IPS-NIHi11 (cell line): ENCODE measurements at places on chromosomes 7 and 10.

- DNase-seq: peak; percentile 35
Measured at GRCh38 chr10:697097-697875, 7.8 kb upstream of the DIP2C start.

DNA sequence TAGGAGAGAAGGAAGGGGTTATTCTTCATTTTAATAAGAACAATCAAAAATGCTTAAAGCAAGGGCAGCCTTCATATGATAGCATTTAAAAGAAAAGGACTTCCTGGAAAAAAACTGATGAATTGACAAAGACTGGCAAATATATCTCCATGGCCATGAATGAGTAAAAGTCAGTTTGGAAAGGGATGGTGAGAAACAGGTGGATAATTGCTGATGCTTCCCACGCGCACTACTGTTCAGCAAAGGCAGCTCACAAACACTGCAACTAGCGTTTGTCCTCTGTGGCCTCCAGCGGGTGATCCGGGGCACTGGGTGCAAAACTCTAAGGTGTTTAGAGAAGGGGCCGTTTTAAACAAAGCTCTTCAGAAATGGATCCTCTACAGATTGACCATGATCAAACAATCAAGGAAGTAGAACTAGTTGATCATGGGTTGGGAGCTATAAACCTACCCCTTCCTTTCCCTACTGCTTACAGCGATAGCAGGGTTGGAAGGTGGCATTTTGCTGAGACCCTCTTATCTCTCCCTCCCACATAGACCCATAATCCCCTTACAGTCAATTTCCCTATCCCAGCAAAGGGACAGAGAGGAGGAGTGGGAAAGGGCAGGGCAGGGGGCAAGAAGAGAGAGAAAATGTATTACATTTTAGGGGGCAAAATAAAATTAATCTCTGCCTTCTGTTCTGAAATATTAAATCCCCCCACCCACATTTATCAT is 53.8 kb downstream of the SMURF1 start:
- DNase-seq: no peak

- DNase-seq: no peak
Measured at GRCh38 chr7:151442776-151443496, 3.0 kb upstream of the CRYGN start.

- DNase-seq: no peak
Measured at GRCh38 chr7:94452239-94452638, 57.4 kb upstream of the CASD1 start.

- no peak for DNase-seq
Measured at GRCh38 chr10:49173201-49173772, 14.9 kb downstream of the TMEM273 start.

DNA sequence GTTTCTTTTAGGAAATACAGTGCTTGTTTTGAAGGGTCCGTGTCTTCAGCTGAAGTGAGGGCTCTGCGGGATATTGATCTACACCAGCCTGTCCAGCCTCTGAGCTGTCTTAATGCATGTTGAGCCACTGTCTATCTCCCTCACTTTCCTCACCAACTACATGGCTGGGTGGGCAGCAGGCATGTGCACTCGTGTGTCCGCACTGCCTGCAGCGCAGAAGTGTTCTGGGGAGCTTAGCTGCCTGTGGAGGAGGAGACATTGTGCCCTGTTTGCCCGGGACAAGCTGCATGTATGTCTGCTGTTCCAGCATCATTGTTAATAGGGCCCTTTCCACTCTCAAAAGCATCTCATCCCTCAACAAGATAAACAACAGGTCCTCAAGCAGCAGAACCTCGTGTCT is 133.1 kb upstream of the EEPD1 start:
- DNase-seq: no peak

GRCh38 chr7:33109758-33110238 is 594 bp upstream of the RP9 start:
- no peak for DNase-seq

- DNase-seq: no peak
Measured at GRCh38 chr7:49425277-49425818, 348.1 kb upstream of the VWC2 start.

DNA sequence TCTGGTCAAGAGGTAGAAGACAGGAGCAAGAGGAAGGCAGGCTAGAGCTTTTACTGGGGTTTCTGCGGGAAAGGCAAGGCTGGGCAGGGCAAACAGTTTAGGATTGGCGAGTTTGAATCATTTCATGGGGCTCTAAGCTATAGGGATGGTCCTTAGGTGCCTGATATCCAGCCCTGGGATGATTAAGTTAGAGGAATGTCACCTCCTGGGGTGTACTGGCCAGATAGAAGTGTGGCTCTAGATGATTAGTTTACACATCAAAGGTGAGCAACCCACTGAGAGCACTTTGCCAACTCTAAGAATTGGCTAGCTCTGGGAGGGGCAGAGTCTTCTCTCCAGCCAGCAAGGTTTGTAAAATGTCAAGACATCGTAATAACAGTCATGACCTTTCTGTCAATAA is 52.4 kb downstream of the ZNF365 start:
- peak; percentile 34 for DNase-seq

DNA sequence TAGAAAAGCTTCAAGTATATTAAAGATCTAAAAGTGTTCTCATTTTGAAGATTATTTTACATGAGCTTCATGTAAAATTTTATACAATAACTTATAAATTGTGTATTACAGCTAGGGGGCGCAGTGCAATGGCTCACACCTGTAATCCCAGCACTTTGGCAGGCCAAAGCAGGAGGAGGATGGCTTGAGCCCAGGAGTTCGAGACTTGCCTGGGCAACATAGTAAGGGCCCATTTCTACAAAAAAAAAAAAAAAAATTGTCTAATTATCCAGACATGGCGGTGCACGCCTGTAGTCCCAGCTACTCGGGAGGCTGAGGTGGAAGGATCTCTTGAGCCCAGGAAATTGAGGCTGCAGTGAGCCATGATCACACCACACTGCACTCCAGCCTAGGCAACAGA is 16.6 kb downstream of the ACBD5 start:
- DNase-seq: peak; percentile 17

DNA sequence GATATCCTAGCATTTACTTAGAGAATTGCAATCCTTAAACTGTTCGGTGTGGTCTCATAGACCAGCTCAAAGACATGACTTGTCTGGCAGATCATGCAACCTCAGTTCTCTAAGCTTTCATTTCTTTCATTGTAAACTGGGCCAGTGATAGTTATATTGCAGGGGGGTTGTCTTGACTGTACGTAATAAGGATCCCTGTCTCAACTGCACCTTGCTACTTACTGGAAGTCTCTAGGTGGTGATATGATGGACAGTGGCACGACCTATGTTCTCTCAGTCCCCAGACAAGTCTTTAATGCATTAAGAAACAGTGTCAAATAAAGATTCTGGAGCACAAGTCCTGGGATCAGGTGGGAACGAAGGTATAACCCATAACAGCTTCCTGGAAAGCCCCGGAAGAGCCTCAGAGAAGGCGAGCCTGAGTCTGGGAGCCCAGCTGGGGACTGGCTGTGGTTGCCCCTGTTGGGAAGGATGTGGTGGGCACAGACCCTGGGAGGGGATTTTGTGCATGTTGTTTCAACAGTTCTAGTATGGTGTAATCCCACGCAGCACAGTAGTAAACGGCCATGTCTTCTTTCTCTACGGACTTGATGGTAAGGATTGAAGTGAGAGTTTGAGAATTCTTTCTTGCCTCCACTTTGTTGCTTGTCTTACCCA is 26.0 kb upstream of the TARP start:
- no peak for DNase-seq

DNA sequence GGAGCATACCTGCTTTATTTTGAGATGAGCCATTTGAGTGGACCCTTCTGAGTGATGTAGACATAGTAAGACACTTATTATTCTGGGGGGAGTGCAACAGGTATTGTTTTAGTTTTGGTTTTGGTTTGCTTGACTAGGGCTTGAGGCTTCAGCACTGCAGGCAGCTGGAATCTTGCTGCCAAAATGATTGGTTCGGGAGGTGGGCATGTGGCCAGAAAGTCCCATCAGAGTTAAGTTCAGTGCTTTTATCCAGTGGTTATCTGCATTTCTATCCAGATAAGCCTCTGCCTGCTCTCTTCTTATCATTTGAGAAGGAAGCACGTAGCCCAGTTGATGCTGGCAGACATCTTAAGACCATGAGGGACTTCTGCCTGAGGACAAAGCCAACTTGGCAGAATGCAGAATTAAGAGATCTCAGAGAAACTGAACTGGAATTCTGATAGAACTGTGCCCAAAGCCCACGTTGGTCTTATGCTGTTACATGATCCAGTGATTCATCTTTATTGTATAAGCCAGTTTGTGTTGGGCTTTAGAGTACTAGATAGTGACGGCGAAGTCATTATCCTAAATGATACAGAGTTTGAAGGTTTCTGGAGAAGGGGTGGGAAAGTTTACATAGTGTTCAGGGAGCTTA is 9.6 kb upstream of the JAZF1 start:
- DNase-seq: no peak

DNA sequence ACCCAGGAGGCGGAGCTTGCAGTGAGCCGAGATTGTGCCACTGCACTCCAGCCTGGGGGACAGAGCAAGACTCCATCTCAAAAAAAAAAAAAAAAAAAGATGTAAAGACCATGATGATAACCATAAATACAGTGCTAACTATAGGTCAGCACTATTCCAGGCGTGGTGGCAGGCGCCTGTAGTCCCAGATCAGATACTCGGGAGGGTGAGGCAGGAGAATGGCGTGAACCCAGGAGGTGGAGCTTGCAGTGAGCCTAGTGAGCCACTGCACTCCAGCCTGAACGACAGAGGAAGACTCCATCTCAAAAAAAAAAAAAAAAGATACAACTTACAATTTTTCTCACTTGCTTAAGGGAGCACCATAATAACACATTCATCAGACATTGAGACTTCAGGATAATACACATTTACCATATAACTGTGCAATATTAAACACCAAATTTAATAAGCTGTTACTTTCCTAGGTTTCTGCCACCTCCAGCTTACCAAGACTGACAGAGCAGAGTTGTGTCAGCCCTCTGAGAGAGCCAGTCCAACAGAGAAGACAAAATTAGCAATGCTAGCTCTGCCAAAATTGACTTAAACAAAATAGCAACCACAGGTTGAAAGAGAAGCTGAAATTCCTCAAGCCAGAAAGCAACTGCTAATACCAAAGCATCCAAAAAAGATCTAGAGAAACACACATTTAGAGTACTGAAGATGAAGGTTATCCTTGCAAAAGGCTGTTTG is 8.2 kb downstream of the DNA2 start:
- no peak for DNase-seq

GRCh38 chr7:151312831-151313809 is 28.5 kb upstream of the NUB1 start:
- DNase-seq: no peak

- DNase-seq: no peak
Measured at GRCh38 chr10:132945125-132945893, 2.9 kb upstream of the CFAP46 start.

- DNase-seq: peak; percentile 87
Measured at GRCh38 chr7:54932818-54933543, 85.8 kb upstream of the EGFR start.

DNA sequence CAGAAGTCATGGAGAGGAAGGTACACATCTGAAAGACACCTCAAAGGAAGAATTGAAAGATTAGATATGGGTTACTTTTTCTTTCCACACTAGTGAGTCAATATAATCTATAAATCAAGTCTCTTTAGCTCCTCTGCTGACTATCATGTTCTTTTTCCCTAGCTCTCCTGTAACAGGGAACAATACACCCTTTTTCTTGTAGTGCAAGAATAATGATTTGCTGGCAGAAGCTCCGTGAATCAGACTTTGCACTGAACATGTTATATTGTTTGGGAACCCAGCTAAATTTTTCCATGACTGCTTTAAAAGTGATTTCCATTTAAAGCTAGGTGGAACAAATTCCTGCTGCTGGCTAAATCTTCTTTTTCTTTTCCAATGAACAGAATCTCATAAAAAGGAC is 756.6 kb upstream of the C7orf33 start:
- no peak for DNase-seq

DNA sequence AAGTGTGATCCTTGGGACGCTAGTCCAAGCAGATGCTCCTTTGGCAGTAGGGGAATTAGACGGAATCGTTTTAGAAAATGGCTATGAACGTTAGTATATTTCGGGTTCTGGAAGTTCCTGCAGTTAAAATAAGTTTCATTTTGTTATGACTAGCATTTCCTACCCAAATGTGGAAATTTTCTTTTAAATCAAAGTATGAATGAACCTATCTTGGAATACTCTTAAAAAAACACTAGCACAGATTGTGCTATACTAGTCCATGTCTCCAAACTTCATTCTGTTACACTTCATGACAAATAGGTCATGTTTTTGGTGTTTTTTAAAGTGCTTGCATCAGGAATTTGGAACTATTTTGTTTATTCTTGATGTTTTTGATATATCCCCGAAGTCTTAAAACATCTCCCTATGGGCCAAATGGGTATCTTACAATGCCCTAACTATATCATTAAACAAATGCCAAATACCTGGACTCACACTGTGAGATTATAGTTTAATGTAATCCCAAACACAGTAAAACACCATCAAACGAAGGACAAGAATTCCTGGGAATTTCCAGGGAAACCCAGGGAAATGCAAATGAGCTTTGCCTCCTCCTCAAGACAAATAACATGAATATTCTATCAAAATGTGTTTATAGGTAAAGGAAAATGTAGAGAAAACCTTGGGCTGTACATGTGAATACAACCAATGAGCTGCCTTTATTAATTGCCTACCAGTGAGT is 75.9 kb upstream of the PTPRZ1 start:
- no peak for DNase-seq

- DNase-seq: no peak
Measured at GRCh38 chr7:875476-876076, 778 bp upstream of the GET4 start.

DNA sequence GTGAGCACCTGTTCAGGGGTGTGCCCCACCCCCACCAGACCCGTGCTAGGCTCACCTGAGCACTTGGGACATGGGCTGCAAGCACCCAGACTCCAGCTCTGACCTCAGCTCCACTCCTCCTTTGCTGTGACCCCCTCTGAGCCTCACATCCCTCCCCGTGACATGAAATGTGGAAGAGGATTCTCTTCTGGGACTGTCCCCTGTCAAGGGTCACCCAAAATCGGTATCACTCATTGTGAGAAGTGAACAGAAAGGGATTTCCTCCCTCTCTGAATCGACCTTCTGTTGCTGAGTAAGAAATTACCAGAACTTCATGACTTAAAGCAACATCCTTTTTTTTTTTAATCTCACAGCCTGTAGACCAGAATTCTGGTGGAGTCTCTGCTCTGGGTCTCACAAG is 6.2 kb upstream of the CHST15 start:
- no peak for DNase-seq

DNA sequence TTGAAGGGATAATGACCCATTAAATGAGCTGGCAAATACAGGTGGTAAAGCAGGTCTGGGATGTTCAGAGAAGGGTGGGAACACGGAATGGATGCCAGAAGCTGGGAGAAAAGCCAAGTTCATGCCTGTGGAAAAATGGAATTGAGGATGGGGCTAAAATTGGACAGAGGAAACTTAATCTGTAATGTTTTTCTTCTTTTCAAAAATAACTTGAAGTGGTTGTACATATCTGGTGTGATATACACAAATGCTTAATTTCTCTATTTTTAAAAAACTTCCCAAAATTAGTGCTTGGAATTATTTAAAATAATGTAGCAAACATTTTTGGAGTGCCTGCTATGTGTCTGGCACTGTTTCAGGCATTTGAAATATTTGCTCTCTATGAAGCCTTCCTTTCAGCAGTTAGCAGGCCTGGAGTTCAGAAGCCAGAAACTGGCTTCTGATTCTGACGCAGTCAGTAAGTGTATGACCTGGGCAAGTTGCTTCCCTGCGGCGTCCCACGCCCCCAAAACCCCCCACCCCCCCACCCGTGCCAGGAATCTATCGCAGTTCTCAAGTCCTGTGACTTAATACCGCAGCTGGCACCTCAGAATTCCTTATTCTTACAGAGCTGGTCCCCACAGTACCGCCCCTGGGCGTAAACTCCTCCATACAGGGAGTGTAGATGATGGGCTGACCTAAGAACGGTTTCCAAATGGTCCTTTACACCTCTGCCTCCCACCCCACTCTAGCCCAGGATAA is 828 bp upstream of the MALSU1 start:
- peak; percentile 21 for DNase-seq

GRCh38 chr7:155233311-155234157 is 64.1 kb upstream of the INSIG1 start:
- DNase-seq: no peak
